ENCODE measurements at places on chromosomes 12 and 14. TPM values are rescaled to one million over a fixed set of nuclear protein-coding genes. Genes with fewer than 3 reads are reported as not detected.

The DLK1 gene
- 149 TPM for total RNA-seq

The KRT83 gene
- not detected for total RNA-seq

The ACOT6 gene
- total RNA-seq: not detected

The PPM1H gene
- 31.0 TPM for total RNA-seq

The SAMD15 gene
- total RNA-seq: 9.7 TPM

The SLC4A8 gene
- 14.0 TPM for total RNA-seq

The OTUB2 gene
- total RNA-seq: 3.0 TPM

The TSPAN9 gene
- total RNA-seq: 31.7 TPM

All from type B pancreatic cell (in vitro differentiated cells).